ENCODE measurements at places on chromosomes 3 and 15.
A peak's percentile ranks its signal among the peaks of the same experiment; 100 is the strongest.

- DNase-seq = no peak
These were observed 58.9 kb upstream of the ULK4 start for GRCh38 chr3:42020684-42021307.

GRCh38 chr3:157351981-157352380 is 84.7 kb upstream of the PTX3 start:
- no peak for DNase-seq

DNA sequence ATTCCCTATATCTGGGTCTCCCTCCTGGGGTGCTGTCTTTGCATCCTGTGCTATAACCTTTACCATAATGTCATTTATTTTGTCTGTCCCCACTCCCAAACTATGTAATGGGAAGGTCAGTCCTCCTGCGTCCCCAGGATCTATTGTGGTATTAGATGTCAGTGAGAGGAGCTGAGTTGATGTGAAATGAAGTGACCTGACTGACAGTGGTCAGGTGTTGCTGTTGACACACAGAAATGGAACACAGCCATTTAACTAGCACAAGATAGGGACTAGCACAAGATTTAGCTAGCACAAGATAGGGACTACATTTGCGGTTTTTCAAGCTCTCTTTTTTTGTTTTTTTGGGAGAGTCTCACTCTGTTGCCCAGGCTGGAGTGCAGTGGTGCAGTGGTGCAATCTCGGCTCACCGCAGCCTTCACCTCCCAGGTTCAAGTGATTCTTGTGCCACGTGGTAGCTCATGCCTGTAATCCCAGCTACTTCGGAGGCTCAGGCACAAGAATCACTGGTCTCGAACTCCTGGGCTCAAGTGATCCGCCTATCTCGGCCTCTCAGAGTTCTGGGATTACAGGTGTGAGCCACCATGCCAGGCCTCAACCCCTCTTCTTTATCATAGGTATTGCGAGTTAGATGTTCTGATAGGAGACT is 5.2 kb downstream of the NGRN start:
- no peak for DNase-seq

GRCh38 chr15:74541494-74542165 is 610 bp downstream of the ARID3B start:
- peak; percentile 80 for DNase-seq

DNA sequence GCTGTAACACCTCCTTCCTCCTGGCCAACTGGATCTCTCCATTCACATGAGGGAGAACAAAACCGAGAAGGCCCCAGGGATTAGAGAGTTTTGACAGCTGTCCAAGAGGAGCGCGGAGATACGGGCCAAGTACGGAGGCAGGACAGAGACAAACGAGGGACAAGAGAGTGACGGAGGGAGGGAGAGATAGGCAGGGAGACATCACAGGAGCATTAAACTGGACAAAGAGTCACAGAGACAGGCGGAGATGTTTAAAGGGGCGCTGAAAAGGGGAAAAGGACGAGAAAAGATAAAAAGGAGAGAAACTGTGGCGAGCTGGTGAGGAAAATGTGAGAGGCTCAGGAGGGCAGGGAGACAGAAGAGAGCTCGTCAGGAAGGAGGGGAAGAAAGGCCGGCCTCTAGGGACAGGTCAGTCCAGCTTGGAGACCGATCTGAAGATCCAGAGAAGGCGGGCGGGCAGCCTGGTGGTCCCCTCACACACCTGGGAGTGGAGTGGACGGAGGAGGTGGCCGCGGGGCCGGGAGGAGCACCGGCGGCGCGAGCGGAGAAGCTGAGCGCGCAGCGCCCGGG is 40.5 kb upstream of the ROPN1 start:
- no peak for DNase-seq

- no peak for DNase-seq
These were observed 252.3 kb upstream of the LRTM1 start for GRCh38 chr3:55180161-55180560.

- DNase-seq = no peak
These were observed 17.4 kb upstream of the COL8A1 start for GRCh38 chr3:99620976-99621375.

DNA sequence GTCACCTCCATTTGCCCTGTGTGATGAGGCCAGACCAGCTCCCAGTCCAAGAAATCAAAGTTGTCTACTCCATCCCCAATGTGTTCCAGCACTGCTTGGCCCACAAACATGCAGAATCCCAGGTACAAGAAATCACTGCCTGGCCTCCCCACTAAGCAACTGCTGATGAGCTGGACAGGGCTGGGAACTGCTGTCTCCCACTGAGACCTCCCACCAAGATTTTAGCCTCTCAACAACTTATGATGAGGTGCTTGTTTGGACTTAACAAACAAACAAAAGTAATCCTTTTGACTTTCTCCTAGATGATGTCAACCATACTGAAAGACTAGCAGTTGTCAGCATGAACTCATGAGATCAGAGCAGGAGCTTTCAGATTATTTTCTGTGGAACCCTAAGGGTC is 260.1 kb upstream of the UBE2E2 start:
- no peak for DNase-seq

All from MV-4-11 (cell line).